Stimulated activated naive B cell treated with anti-CD40 and anti-IgM and Interleukin-4, amounts not matched to agents 10 μg/mL and 1 μg/mL and 100 μg/mL, for 72 hours (primary cell): ENCODE measurements at places on chromosomes 11 and 22.

GRCh38 chr11:122399375-122399774 is 256.1 kb upstream of the UBASH3B start:
- no peak overlapping the region for H3K4me3 ChIP-seq
- no peak overlapping the region for H3K27ac ChIP-seq
- peaks cover 4% of the 10 kb centered on the region for H3K4me1 ChIP-seq
- no peaks in the 10 kb centered on the region for H3K27me3 ChIP-seq

- no peak overlapping the region for H3K27ac ChIP-seq
- DNase-seq: no peak
- no peak overlapping the region for H3K4me3 ChIP-seq
- peaks cover 4% of the 10 kb centered on the region for H3K27me3 ChIP-seq
- H3K36me3 ChIP-seq: no peaks in the 10 kb centered on the region
Measured at GRCh38 chr22:30116362-30117117, 36.3 kb downstream of the HORMAD2 start.

- H3K4me3 ChIP-seq: no peak overlapping the region
- H3K36me3 ChIP-seq: peaks cover 1% of the 10 kb centered on the region
- H3K27ac ChIP-seq: no peak overlapping the region
- H3K4me1 ChIP-seq: no peaks in the 10 kb centered on the region
Measured at GRCh38 chr11:133082453-133082781, 449.9 kb downstream of the OPCML start.

GRCh38 chr11:85407648-85408047 is 219.5 kb downstream of the DLG2 start:
- DNase-seq: no peak
- H3K4me1 ChIP-seq: no peaks in the 10 kb centered on the region
- no peaks in the 10 kb centered on the region for H3K27me3 ChIP-seq
- no peak overlapping the region for H3K4me3 ChIP-seq

GRCh38 chr11:66277471-66278362 is at the start of gene CNIH2:
Gene CNIH2, plus strand, starts transcription at chr11:66278175. Its CDS starts 282 bp downstream, at chr11:66278457.
- peaks cover 25% of the 10 kb centered on the region for H3K4me1 ChIP-seq
- H3K36me3 ChIP-seq: peaks cover 36% of the 10 kb centered on the region
- H3K27me3 ChIP-seq: peaks cover 11% of the 10 kb centered on the region
- DNase-seq: no peak
- H3K27ac ChIP-seq: peak within 1 kb of the TSS; percentile 71

DNA sequence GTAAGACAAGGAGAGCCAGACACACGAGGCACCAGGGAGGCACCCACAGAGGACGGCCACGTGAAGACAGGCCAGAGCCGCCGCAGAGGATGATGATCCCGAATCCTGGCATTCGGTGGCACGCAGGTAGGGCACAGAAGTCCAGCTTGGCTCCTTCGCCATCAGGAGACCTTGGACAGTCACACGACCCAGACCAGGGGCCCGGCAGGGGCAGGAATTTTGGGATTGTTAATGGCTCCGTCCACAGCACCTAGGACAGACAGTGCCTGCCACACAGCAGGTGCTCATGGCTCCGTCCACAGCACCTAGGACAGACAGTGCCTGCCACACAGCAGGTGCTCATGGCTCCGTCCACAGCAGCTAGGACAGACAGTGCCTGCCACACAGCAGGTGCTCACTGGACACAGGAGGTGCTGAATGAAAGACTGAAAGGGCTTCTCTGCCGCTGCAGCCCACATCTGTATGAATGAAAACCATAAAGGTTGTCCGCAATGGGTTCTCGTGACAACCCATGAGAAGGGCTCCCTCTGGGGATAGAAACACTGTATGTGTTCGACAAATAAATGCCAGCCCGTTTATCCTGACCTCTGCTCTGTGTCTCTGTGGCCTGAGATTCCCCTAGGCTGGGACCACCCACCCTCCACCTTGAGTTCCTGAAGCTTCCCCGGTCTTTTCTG is 341.6 kb downstream of the CTTN start:
- no peak overlapping the region for H3K27ac ChIP-seq
- no peak for DNase-seq
- H3K36me3 ChIP-seq: no peaks in the 10 kb centered on the region
- no peaks in the 10 kb centered on the region for H3K4me1 ChIP-seq

- no peak overlapping the region for H3K4me3 ChIP-seq
- no peak overlapping the region for H3K27ac ChIP-seq
- DNase-seq: peak; percentile 54
- no peaks in the 10 kb centered on the region for H3K27me3 ChIP-seq
Measured at GRCh38 chr22:28829358-28830181, 29.2 kb upstream of the XBP1 start.

- DNase-seq: no peak
- no peaks in the 10 kb centered on the region for H3K4me1 ChIP-seq
- no peaks in the 10 kb centered on the region for H3K36me3 ChIP-seq
- no peak overlapping the region for H3K4me3 ChIP-seq
- H3K27me3 ChIP-seq: no peaks in the 10 kb centered on the region
Measured at GRCh38 chr11:86726118-86726753, 53.8 kb upstream of the ME3 start.

DNA sequence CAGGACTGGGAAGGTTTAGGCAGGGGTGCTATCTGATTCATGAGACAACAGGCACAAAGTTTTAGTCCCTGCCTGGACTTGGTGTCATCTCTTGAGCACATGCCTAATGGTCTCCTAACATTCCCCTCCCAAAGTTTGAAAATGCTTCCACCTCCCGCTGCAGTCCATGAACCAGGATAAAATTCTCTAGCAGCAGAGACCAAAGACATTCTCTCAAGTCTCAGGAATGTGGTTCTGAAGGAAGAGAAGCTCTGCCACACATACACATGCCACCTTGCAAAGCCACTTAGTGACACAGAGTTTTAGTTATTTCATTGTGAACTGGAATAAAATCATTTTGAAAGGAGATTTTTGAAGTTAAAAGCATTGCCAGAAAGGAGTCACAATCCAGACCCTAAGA is 15.5 kb downstream of the OR51B6 start:
- H3K4me3 ChIP-seq: no peak overlapping the region
- H3K27ac ChIP-seq: no peak overlapping the region
- H3K36me3 ChIP-seq: no peaks in the 10 kb centered on the region
- DNase-seq: no peak

GRCh38 chr11:69380451-69380901 is 86.5 kb downstream of the MYEOV start:
- no peak for DNase-seq
- no peaks in the 10 kb centered on the region for H3K4me1 ChIP-seq
- H3K27me3 ChIP-seq: no peaks in the 10 kb centered on the region
- H3K27ac ChIP-seq: no peak overlapping the region
- no peaks in the 10 kb centered on the region for H3K36me3 ChIP-seq
- no peak overlapping the region for H3K4me3 ChIP-seq

- no peak overlapping the region for H3K4me3 ChIP-seq
- no peaks in the 10 kb centered on the region for H3K27me3 ChIP-seq
- H3K36me3 ChIP-seq: peaks cover 6% of the 10 kb centered on the region
Measured at GRCh38 chr11:112345706-112346105, 85.0 kb upstream of the PLET1 start.

DNA sequence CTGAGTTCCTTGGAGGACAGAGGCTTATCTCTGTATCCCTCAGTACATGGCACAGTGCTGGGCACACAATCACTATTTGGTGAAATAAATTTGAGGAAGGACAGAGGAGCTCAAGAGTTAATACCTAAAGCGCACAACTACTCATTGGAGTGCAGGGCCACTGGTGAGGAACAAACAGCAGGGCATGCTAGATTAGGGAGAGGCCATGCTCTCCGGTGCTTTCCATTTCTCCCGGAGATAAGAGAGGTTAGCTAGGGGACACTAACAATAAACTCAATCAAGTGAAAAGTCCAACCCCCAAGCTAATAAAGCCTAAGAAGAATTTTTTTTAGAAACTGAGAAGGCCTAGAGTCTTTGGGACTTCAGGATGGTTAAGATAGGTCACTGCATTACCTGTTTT is 29.1 kb downstream of the NFRKB start:
- H3K4me1 ChIP-seq: peaks cover 20% of the 10 kb centered on the region
- no peak overlapping the region for H3K4me3 ChIP-seq
- no peaks in the 10 kb centered on the region for H3K27me3 ChIP-seq
- no peak for DNase-seq

GRCh38 chr11:107808521-107808920 is 50.1 kb downstream of the SLC35F2 start:
- H3K27me3 ChIP-seq: no peaks in the 10 kb centered on the region
- H3K27ac ChIP-seq: no peak overlapping the region
- no peaks in the 10 kb centered on the region for H3K4me1 ChIP-seq
- H3K36me3 ChIP-seq: peaks cover 34% of the 10 kb centered on the region
- DNase-seq: no peak

DNA sequence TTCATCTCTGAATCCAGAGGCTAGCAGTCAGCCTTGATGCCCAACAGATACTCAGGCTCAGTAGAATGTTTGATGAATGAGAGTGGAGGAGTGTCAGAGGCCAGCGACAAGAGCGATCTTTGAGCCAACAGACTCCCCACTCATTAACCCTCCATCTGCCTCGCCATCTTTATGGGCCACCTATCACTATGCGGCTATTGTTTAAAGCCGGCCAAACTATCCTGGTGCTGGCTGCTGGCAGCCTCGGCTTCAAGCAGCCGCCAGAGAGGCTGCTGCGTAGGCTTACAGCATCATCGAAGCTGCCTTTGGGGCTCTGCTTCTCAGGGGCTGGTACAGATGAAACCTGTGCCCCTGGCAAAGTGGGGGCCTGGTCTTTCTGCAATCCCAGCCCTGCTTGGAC is 525.6 kb downstream of the INSC start:
- H3K4me1 ChIP-seq: no peaks in the 10 kb centered on the region
- H3K36me3 ChIP-seq: no peaks in the 10 kb centered on the region
- H3K4me3 ChIP-seq: no peak overlapping the region
- no peak for DNase-seq

GRCh38 chr22:47064416-47064815 is 302.0 kb downstream of the TBC1D22A start:
- H3K4me3 ChIP-seq: no peak overlapping the region
- DNase-seq: no peak
- H3K27ac ChIP-seq: no peak overlapping the region

GRCh38 chr11:113722934-113723333 is 16.8 kb upstream of the TMPRSS5 start:
- H3K4me1 ChIP-seq: no peaks in the 10 kb centered on the region
- H3K27ac ChIP-seq: no peak overlapping the region
- DNase-seq: no peak
- peaks cover 22% of the 10 kb centered on the region for H3K36me3 ChIP-seq
- H3K27me3 ChIP-seq: no peaks in the 10 kb centered on the region

GRCh38 chr11:114291381-114291780 is 4.8 kb upstream of the NNMT start:
- no peak overlapping the region for H3K4me3 ChIP-seq
- peaks cover 21% of the 10 kb centered on the region for H3K27me3 ChIP-seq
- no peaks in the 10 kb centered on the region for H3K4me1 ChIP-seq
- H3K36me3 ChIP-seq: no peaks in the 10 kb centered on the region
- no peak for DNase-seq
- no peak overlapping the region for H3K27ac ChIP-seq

- no peak overlapping the region for H3K4me3 ChIP-seq
- no peak overlapping the region for H3K27ac ChIP-seq
- peaks cover 29% of the 10 kb centered on the region for H3K4me1 ChIP-seq
Measured at GRCh38 chr11:64201543-64201942, 5.0 kb upstream of the FERMT3 start.

DNA sequence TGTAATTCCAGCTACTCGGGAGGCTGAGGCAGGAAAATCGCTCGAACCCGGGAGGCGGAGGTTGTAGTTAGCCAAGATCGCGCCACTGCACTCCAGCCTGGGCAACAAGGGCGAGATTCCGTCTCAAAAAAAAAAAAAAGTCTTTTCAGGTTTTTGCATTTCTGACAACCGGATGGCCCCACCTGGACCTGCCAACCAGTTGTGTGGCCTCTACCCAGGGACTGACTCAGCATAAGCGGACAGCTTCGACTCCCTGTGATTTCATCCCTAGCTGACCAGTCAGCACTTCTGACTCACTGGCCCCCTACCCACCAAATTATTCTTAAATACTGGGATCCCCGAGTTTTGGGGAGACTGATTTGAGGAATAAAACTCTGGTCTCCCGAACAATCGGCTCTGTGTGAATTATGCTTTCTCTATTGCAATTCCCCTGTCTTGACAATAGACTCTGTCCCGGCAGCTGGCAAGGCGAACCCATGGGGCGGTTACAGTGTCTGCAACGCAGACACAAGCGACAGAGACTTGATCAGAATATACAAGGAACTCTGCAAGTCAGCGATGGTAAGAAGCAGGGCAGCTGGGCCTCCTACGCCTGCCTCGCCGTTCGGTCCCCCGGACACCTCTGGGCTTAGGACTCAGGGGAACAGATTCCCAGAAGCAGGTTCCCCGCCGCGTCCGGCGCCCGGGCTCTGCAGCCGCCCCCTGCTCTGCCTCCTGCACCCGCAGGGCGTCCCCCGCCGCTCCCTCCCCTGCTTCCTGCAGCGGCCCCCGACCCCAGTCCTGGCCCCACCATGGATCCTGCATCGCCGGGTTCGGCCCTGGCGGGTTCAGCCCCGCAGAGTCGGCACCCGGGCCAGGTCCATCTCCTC is 741 bp upstream of the TALDO1 start:
- peaks cover 12% of the 10 kb centered on the region for H3K4me1 ChIP-seq
- H3K27me3 ChIP-seq: no peaks in the 10 kb centered on the region
- no peak for DNase-seq
- peak overlapping the region; percentile 91 for H3K27ac ChIP-seq
- H3K36me3 ChIP-seq: peaks cover 5% of the 10 kb centered on the region
- peak overlapping the region; percentile 92 for H3K4me3 ChIP-seq

GRCh38 chr22:27433585-27434190 is 367.9 kb downstream of the MN1 start:
- no peaks in the 10 kb centered on the region for H3K36me3 ChIP-seq
- no peak overlapping the region for H3K4me3 ChIP-seq
- no peak for DNase-seq
- peaks cover 12% of the 10 kb centered on the region for H3K27me3 ChIP-seq
- H3K27ac ChIP-seq: no peak overlapping the region

DNA sequence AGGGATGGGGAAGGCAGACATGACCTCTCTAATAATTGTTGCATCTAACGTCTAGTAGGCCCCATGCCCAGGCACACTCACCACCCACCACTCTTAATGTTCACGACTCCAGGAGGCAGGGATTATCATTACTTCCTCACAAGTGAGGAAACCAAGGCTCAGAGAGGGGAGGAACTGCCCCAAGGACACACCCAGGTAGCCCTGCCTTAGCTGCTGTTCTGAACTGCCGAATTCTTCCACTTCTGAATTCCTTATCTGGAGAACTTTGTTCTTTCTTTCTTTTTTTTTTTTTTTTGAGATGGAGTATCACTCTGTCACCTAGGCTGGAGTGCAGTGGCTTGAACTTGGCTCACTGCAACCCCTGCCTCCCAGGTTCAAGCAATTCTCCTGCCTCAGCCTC is 16.7 kb downstream of the SLCO2B1 start:
- no peak for DNase-seq
- H3K36me3 ChIP-seq: no peaks in the 10 kb centered on the region
- no peaks in the 10 kb centered on the region for H3K4me1 ChIP-seq
- H3K4me3 ChIP-seq: no peak overlapping the region
- H3K27me3 ChIP-seq: peaks cover 15% of the 10 kb centered on the region
